ENCODE measurements at places on chromosomes 7 and 10.

GRCh38 chr10:82208726-82209125 lies 333.7 kb downstream of the NRG3 start:
- H3K36me3 ChIP-seq: no peaks in the 10 kb centered on the region
- no peaks in the 10 kb centered on the region for H3K27me3 ChIP-seq
- no peak overlapping the region for H3K4me3 ChIP-seq
- no peaks in the 10 kb centered on the region for H3K4me1 ChIP-seq

DNA sequence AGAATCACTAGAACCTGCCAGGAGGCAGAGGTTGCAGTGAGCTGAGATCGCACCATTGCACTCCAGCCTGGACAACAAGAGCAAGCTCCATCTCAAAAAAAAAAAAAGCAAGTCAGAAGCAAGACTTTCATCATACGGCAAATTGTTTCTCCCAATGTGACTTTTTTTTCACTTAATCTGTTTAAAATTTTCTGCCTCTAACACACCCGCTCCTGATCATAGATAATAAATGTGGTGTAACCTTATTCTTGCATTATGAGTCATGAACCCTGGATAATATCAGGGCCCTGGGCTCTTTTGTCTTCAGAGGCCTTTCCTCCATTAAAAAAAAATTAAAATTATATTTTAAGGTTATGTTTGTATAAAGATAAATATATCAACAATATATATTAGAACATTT lies 111.4 kb upstream of the JCAD start:
- H3K4me3 ChIP-seq: no peak overlapping the region
- no peaks in the 10 kb centered on the region for H3K36me3 ChIP-seq
- no peak overlapping the region for H3K27ac ChIP-seq
- H3K27me3 ChIP-seq: no peaks in the 10 kb centered on the region

GRCh38 chr10:79238606-79239005 lies 108.7 kb upstream of the PPIF start:
- no peaks in the 10 kb centered on the region for H3K27me3 ChIP-seq
- no peak overlapping the region for H3K4me3 ChIP-seq
- peaks cover 36% of the 10 kb centered on the region for H3K4me1 ChIP-seq
- no peak for DNase-seq

DNA sequence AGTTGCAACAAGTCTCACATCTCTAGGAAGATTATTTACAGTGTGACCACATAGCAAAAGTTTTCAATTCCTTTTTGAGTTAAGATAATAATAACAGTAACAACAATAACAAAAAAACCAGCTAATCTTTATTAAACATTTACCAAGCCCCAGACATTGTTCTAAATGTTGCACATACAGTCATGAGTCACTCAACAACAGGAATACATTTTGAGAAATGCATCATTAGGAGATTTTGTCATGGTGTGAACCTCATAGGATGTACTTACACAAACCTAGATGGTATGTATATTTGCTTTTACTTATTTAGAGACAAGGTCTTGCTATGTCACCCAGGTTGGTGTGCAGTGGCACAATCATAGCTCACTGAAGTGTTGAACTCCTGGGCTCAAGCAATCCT lies 52.0 kb downstream of the SPAM1 start:
- no peak overlapping the region for H3K4me3 ChIP-seq
- no peak for DNase-seq
- no peak overlapping the region for H3K27ac ChIP-seq
- H3K27me3 ChIP-seq: peaks cover 43% of the 10 kb centered on the region
- H3K36me3 ChIP-seq: no peaks in the 10 kb centered on the region
- H3K4me1 ChIP-seq: peaks cover 8% of the 10 kb centered on the region

DNA sequence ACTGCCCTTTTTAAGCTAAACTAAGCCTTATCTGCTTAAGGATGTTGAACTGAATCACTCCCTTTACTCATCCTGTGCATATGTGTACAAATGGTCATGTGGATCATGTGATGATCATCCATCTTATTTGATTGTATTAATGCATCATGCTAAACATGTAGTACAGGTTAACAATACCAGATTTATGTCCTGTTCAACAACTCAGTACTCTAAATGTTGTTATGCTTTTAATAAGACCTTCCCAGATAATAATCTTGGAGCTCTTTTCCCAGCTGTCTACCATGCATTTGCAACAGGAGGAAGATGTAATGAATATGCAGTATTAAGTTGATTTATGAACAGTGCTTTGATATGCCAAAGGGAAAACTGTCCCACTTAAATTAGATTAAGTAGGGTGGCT lies 318.0 kb downstream of the BICC1 start:
- peaks cover 10% of the 10 kb centered on the region for H3K36me3 ChIP-seq
- no peak overlapping the region for H3K4me3 ChIP-seq
- no peaks in the 10 kb centered on the region for H3K27me3 ChIP-seq
- H3K4me1 ChIP-seq: no peaks in the 10 kb centered on the region
- no peak for DNase-seq

- no peak overlapping the region for H3K27ac ChIP-seq
- no peaks in the 10 kb centered on the region for H3K4me1 ChIP-seq
- H3K27me3 ChIP-seq: no peaks in the 10 kb centered on the region
- H3K4me3 ChIP-seq: no peak overlapping the region
These were observed 164.2 kb downstream of the KMT2E start for GRCh38 chr7:105178177-105178576.

DNA sequence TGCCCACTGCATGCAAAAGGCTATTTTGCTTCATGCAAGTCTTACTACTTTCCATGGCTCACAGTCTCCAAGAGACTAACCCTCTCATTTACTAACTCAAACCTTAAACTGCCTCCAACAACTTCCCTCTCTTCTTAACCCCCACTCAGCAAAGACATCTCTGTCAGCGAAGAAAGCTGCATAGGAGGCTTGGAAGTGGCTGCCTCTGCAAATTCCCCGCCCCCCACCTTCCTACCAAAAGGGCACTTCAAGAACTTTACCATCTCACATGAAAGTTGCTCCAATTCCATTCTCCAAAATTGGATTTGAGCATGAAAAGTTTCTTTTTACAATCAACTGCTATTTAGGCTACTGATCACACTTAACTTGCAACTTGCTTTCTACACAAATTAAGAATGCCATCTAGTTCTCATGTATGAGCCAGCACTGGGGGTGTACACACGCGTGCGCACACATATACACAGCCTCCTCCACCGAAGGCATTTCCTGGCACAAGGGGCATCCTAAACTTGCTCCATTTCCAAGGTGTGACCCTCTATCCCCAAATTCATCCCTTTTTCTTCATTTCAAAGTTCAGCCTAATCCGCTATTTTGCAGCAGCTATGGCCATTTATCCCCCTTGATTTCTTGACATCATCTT lies 1.8 kb downstream of the CCDC6 start:
- H3K4me1 ChIP-seq: peaks cover 79% of the 10 kb centered on the region
- peak overlapping the region; percentile 97 for H3K4me3 ChIP-seq
- H3K36me3 ChIP-seq: peaks cover 48% of the 10 kb centered on the region
- no peak for DNase-seq

GRCh38 chr10:77416311-77417135 lies 221.1 kb downstream of the KCNMA1 start:
- DNase-seq: no peak
- no peaks in the 10 kb centered on the region for H3K4me1 ChIP-seq
- H3K27ac ChIP-seq: no peak overlapping the region
- H3K36me3 ChIP-seq: no peaks in the 10 kb centered on the region

GRCh38 chr10:32153931-32154330 lies 97.7 kb upstream of the KIF5B start:
- H3K36me3 ChIP-seq: peaks cover 8% of the 10 kb centered on the region
- H3K4me3 ChIP-seq: no peak overlapping the region
- no peak overlapping the region for H3K27ac ChIP-seq
- DNase-seq: no peak
- no peaks in the 10 kb centered on the region for H3K27me3 ChIP-seq

- no peak overlapping the region for H3K27ac ChIP-seq
- no peak overlapping the region for H3K4me3 ChIP-seq
- no peaks in the 10 kb centered on the region for H3K4me1 ChIP-seq
- H3K36me3 ChIP-seq: peaks cover 9% of the 10 kb centered on the region
- no peak for DNase-seq
- H3K27me3 ChIP-seq: no peaks in the 10 kb centered on the region
These were observed 219.8 kb downstream of the ZMYND11 start for GRCh38 chr10:354901-355617.

DNA sequence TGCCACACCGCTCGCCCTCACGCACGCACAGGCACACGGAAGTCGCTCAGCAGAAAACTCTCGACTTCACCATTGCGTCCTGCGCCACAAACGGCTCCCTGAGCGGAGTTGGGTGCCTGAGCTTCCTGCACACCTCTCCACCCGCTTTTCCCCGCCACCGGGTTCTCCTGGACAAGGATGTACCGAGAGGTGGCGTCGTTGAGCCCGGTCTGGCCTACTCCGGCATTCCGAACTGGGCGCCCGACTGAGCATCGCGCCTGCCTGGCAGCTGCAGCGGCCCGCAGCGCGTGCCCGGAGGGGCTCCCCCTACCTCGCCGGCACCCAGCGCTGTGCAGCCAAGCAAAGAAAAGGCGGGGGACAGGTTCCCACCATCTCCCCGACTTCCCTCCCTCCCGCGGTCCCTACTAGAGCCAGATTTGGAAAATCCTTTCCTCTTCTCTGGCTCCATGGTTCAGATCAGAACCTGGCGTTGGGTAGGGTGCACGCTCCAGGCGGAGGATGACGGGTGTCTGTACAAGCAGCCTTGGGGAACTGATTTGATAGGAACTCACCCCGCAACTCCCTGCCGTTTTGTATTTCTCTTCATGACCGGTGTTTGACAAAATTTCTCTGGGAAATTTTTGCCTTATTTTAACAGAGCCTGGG lies 1.7 kb downstream of the SORCS3 start:
- no peak overlapping the region for H3K27ac ChIP-seq
- H3K27me3 ChIP-seq: peaks cover 53% of the 10 kb centered on the region
- H3K4me1 ChIP-seq: no peaks in the 10 kb centered on the region
- no peak overlapping the region for H3K4me3 ChIP-seq
- no peaks in the 10 kb centered on the region for H3K36me3 ChIP-seq

GRCh38 chr10:24118246-24118645 lies 90.7 kb upstream of the KIAA1217 start:
- no peaks in the 10 kb centered on the region for H3K27me3 ChIP-seq
- H3K4me1 ChIP-seq: no peaks in the 10 kb centered on the region
- no peak overlapping the region for H3K4me3 ChIP-seq
- no peak for DNase-seq
- H3K36me3 ChIP-seq: no peaks in the 10 kb centered on the region
- no peak overlapping the region for H3K27ac ChIP-seq

- peaks cover 40% of the 10 kb centered on the region for H3K36me3 ChIP-seq
- H3K27me3 ChIP-seq: no peaks in the 10 kb centered on the region
- peaks cover 35% of the 10 kb centered on the region for H3K4me1 ChIP-seq
- no peak overlapping the region for H3K4me3 ChIP-seq
- peak overlapping the region; percentile 73 for H3K27ac ChIP-seq
These were observed 29.0 kb upstream of the GSDME start for GRCh38 chr7:24786306-24786705.

DNA sequence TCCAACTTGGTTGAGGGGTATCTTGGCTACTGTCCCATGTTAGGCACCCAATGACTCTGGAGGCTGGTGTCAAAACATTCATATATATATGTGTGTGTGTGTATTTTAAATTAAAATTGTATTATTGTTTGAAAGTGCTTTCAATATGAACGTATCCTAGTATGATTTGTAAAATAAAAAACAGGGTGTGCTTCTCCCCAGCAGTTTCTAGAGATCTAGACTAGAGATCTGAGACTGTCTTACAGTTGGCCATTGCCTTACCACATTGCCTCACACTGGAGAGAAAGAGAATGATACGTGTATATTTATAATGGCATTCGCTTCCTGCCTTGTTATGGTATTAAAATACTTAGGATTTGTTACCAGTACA lies 1.2 kb downstream of the BAG3 start:
- peaks cover 25% of the 10 kb centered on the region for H3K4me1 ChIP-seq
- peak overlapping the region; percentile 76 for H3K4me3 ChIP-seq
- peak; percentile 5 for DNase-seq
- peak overlapping the region; percentile 70 for H3K27ac ChIP-seq
- peaks cover 44% of the 10 kb centered on the region for H3K36me3 ChIP-seq

DNA sequence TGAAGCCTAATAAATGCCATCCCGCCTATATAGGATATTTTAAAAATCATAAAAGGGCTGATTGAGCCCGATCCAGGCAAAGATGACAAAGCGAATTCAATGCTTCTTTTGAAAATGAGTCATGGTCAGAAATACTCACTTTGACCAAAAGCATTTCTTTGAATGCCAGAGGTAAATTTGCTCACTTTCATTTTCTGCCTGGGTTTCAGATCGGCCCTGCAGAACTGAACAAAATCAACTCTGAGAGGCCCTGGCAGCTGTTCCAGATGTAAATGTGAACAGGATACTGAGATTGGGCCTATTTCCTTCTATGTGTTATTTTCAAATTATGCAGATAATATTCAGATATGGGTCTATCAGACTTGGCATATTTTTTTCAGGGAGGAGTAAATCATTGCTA lies 114.8 kb upstream of the ARID5B start:
- peaks cover 39% of the 10 kb centered on the region for H3K4me1 ChIP-seq
- H3K4me3 ChIP-seq: no peak overlapping the region
- H3K27ac ChIP-seq: no peak overlapping the region
- DNase-seq: no peak

DNA sequence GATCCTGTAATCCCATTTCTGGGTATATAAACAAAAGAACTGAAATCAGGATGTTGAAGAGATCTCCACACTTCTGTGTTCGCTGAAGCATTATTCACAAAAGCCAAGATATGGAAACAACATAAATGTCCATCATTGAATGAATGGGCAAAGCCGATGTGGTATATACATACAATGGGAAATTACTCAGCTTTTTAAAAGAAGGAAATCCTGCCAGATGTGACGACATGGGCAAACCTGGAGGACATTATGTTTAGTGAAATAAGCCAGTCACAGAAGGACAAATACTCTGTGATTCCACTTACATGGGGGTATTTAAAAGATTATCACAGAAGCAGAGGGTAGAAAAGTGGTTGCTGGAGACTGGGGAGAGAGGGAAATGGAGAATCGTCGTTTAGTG lies 23.9 kb upstream of the FAM107B start:
- H3K27ac ChIP-seq: no peak overlapping the region
- H3K27me3 ChIP-seq: no peaks in the 10 kb centered on the region
- H3K4me3 ChIP-seq: no peak overlapping the region
- no peak for DNase-seq

DNA sequence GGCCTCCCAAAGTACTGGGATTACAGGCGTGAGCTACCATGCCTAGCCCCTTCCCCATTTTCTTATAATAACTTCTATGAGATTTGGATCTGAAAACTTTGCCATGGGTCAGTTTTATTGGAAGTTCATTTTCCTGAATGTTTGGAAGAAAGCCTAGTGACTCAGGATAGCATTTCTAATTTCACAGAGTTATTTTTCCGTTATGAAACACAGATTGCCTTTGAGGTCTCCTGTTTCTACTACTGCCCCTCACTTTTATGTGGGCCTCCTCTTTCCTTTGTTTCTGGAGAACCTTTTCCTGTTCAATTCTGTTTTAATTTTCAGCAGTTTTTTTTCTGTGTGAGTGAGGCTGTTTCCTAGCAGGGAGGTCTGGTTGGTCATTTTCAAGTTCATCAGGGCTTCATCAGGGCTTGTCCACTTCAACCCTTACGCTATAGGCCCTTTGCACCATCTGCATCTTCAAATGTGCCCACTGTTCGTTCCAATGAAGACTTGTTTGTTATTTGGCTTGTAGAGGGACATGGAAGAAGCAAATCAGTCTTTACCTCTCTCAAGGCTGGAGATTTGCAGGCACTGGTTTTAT lies 58.7 kb downstream of the BMPR1A start:
- DNase-seq: no peak
- no peaks in the 10 kb centered on the region for H3K27me3 ChIP-seq
- no peaks in the 10 kb centered on the region for H3K36me3 ChIP-seq
- no peak overlapping the region for H3K4me3 ChIP-seq

- no peak for DNase-seq
- H3K4me3 ChIP-seq: no peak overlapping the region
- peaks cover 5% of the 10 kb centered on the region for H3K36me3 ChIP-seq
- H3K4me1 ChIP-seq: no peaks in the 10 kb centered on the region
These were observed 100.2 kb upstream of the SORCS1 start for GRCh38 chr10:107264742-107265141.

GRCh38 chr7:11591055-11591633 lies 240.9 kb downstream of the THSD7A start:
- DNase-seq: no peak
- H3K36me3 ChIP-seq: no peaks in the 10 kb centered on the region
- no peak overlapping the region for H3K27ac ChIP-seq
- H3K4me1 ChIP-seq: no peaks in the 10 kb centered on the region
